AG04449 (cell line): ENCODE measurements at places on chromosomes 1 and 21.
A peak's percentile ranks its signal among the peaks of the same experiment; 100 is the strongest.

DNA sequence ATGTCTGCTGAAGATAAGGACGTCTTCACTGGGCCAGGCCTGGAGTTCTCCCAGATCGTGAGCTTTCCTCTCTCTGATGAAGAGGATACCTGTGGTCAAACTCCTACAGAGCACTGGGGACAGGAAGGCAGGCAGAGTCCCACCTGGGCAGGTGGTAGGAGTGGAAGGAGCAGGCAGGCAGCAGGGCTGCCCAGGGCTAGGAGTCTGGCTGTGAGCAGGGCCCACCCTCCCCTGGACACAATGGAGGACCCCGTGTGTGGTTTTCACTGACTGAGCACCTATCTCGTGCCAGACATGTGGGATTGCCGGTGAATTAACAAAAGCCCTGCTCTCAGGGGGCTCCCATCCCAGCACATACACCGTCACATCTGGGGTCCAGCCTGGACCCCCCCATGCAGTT, 4.9 kb upstream of the SAMD11 start:
- no peak for DNase-seq

DNA sequence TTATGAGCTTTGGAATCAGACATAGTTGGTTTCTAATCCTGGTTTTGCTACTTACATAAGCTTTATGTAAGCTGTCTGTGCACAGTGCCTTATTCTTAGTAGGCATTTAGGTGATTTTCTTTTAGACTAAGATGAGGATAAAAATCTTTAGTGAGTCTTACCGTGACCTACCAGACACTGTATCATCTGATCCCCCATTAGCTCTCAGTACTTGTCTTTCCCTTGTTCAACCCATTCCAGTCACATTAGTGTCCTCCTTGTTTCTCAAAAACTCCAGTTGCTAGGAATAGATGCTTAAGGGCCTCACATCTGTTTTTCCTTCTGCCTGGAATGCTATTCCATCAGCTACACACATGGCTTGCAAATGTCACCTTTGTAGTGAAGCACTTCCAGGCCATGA, 18.8 kb downstream of the PPP1R12B start:
- DNase-seq = no peak

DNA sequence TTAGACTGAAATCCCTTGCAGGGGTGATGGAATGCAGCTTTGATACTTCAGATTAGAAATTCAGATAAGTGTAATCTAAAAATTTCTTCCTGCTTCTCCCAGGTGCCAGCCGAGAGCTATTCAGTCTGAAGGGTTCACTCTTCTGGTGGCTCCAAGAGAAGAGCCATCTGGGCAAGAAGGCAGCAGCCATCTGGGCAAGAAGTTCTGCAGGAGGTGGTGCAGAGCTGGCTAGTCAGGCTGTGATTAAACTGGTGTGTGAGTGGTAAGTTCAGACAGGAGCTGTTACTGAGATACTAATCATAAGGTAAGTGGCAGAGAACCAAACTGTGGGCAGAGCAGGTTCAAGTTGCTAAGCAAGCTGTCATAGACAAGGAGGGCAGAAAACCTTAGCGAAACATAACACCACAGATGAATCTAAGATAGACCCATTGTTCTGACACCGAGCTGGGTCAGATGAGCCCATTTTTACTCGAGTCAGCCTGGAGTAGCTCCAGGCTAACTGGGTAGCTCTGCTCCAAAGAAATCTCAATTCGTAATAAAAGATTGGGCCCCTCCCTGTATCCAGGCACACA, 14.4 kb upstream of the TP53BP2 start:
- no peak for DNase-seq

- no peak for DNase-seq
Observed at GRCh38 chr1:149844650-149845255, 54.6 kb upstream of the BOLA1 start.

- DNase-seq = no peak
Observed at GRCh38 chr1:191546803-191547202, 611.5 kb upstream of the RGS18 start.

GRCh38 chr1:69791311-69791710, 223.6 kb downstream of the LRRC7 start:
- DNase-seq = no peak

DNA sequence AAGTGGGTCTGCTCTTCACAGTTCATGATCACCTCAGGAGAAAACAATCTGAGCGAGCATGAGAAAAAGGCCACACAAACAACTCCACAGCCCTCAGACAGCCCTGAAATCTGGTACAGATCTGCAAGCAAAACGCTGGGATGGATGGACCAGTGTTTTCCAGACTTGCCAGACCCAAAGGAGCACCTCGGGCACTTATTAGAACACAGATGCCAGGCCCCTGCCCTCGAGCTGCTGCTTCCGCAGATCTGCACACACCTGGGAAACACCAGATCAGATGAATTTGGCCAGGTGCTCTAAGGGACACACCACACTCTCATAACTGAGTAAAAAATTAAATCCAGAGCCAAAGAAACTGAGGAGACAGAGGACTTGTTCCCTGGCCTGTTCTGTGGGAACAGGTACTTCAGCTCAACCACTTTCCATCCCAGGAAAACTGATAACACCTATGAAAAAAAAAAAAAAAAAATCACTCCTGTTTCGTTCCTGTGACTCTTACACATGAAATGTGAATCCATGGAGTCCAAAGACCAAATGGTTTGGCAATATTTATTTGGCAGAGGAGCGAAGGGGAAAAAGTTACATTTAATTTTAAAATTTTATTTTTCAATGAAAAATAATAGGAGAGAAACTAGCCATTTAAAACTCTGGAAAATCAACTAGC, 202.9 kb upstream of the ESRRG start:
- DNase-seq = no peak

DNA sequence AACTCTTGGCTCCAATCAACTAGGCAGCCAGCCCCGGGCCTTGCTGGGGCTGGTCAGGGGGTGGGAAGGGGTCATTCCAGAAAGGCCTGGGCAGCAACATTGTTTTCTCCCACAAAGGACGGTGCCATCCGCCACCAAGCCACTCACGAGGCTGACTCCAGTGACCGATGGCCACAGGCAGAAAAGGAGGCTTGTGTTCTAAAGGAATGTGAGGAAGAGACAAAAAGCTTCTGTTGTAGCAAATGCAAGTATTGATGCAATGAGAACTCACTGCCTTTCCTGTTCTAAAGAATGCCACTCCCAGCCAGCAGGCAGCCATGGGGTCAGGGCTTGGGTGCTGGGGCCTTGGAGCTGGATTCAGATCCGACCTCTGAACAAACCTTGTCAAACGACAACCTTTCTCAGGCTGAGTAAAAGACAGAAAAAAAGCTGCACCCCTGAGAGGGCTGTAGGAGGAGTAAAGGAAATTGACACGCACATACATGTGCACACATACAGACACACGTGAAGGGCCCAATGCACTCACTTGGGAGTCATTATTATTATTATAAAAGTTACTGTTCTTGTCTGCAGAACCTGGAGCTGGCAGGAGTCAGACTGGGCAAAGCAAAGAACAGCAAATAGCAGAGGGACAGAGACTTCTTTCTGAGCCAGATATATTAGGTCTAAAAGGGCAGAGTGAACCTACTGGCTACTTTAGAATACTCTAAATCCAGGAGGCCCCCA, 13.9 kb upstream of the PRMT2 start:
- no peak for DNase-seq

DNA sequence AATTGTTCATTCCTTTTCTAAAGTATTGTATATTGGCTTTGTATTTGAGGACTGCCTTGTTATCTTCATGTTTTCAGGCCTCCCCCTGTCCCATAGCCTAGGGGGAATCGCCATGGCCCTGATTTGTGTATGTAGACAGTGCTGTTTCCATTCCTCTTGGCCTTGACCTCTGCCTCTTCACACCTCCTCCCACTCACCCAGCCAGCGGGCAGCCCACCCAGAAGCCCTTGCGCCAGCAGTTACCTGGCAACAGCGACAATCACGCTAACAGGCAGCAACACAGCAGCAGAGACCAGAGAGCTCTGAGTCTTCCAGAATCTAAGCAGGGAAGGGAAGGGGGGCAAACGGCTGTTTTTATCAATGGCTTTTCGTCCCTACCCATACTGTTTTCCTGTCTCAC, 50.0 kb upstream of the NPL start:
- DNase-seq = no peak

- no peak for DNase-seq
Observed at GRCh38 chr1:46822248-46822826, 23.5 kb downstream of the CYP4B1 start.

GRCh38 chr1:19210772-19211549, 895 bp upstream of the UBR4 start:
- no peak for DNase-seq

DNA sequence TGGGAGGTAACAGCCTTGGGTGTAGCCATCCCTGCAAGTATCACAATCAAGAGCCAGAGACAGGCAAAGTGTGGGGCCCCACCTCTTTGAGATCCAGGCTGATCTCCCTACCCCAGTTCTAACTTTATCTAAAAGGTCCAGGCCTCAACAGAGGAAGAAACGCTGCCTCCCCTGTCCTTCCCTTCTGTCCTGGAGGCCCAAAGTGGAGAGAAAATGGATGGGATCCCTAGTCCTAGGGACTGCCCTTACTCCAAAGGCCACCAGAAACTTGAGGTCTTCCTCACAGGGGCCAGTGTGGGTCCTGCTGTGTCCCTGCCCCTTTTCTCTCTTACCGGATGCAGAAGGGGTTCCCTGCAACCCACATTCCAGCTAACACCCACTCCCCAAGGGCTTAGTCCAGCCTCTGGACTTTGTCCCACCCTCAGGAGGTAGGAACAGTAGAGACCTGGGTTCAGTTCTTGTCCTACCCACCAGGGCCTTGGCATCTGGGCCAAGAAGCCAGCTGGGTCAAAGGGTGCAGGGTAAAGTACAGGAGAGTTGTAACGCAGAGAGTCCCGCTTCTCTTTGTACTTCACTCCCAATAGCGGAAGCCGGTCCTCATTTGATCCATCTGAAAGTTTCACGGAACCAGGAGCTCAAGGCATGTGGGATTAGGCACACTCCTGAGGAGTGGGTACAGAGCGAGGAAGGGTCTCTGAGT, 1.9 kb downstream of the HDGF start:
- DNase-seq = no peak

GRCh38 chr1:4362314-4363044, 291.9 kb upstream of the AJAP1 start:
- no peak for DNase-seq

DNA sequence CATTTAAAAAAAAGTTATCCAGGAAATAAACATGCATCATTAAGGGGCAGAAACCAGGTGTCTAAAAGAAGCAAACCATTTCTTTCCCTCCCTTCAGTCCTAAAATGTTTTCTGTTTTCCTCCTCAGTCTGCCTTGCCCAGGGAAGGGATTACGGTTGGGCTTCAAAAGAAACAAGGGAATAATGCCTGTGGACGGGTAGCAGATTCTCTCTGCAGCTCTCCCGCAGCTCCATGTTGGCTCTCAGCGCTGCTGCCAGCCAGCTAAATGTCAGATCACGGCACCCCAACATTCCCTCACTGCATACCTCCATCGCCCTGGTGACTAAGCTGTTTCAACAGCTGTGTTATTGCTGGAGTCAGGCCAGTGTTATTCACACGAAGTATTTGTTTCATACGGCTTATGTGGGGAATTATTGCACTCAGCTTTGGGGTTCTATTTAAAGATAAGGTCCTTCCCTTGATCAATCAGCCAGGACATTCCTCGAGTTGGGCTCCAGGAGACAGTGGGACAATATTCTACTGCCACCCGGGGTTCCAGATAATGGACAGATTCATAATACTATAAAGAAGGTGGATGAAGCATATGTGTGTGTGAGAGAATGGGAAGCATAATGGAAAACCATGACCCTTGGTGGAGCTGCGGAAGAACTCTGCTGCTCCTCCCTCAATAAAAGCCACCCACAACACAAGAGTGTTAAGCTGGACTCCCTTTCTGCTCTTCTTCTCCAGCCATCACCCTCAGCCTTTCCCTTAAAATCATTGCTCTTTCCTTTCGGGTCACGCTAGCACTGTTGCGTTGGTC, 58.2 kb downstream of the WLS start:
- peak; percentile 88 for DNase-seq

DNA sequence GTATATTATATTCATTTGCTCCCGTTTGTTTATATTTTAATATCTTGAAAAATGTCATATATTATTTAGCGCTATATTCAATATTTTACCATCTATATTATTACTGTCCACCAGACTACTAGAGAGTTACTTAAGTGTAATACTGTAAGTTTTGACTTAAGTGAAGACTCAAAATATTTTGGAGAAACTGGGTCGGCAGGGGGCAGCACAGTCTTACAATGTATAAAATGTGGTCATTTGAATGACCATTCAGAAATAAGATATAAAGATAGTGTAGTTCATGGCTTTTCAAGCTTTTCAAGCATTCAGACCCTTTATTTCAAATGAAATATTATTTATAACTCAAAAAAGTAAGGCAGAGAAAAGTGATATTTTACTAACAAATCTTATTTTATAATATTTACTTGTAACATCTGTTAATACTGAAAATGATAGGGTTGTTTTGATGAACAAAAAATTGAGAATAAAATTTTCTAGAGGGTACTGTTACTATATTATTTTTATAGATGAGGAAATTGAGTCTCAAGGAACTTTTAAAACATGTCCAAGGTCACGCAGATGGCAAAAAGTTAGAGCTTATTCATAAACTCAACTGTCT, 89.0 kb upstream of the SERTAD4 start:
- peak; percentile 23 for DNase-seq

- no peak for DNase-seq
Observed at GRCh38 chr21:41668686-41669532, 97.9 kb downstream of the RIPK4 start.

DNA sequence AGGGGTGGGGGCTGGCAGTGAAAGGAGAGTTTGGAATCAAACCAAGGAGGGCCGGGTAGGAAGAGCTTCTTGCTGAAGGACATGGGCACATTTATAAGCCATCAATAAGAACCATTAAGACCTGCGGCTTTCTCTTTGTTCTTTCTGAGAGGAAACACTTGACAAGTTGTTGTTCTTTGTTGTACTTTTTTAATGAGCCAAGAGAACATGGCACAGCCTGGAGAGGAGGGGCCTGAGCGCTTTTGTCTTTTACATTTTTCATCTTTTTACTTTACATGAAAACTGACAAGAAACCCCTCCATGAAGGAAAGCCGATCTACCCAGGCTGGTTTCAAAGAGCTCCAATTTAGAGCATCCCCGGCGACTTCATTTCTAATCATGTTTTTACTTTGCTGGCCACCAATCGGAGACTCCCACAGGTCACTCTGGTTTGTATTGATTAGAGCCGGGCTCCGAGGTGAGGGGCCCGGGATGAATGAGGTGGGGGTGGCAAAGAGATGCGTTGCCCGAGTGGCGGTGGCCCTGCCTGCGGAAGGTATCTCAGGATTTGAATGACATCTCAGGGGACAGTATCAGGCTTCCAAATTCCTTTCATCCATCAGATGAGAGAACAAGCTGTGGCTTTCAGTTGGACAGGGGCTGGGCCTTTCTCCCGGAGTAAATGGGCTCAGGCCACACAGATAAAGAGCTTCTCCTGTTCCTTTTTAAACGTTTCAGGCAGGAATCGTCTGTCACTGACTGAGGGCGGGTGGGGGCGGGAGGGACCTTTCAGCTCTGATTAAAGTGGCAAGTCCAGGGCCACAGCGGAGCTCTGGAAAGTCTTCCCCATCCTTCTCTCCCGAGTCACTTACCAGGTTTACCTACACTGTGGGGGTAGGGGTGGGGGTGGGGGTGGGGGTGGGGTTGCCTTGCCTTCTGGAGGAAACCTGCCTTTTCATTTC, 138.8 kb upstream of the ARHGEF16 start:
- no peak for DNase-seq
